ENCODE measurements at places on chromosomes 5 and 9.

DNA sequence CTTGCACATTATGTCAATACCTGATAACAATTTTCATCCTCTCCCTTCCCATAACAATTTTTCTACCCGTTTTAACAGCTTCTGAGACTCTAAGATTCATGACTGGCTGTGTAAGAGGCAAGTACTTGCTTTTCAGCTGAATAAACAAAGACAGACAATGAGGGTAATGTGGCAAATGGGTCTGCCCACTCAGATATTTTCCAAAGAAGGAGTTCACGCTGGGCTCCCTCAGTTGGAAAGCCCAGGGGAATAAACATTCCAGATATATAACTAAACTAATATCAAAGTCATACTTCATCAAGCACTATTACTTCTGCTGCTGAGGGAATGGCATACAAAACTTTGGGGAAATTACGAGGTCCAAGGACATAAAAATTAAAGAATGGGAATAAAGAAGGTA, 24.4 kb downstream of the MEGF9 start:
- DNase-seq = no peak

DNA sequence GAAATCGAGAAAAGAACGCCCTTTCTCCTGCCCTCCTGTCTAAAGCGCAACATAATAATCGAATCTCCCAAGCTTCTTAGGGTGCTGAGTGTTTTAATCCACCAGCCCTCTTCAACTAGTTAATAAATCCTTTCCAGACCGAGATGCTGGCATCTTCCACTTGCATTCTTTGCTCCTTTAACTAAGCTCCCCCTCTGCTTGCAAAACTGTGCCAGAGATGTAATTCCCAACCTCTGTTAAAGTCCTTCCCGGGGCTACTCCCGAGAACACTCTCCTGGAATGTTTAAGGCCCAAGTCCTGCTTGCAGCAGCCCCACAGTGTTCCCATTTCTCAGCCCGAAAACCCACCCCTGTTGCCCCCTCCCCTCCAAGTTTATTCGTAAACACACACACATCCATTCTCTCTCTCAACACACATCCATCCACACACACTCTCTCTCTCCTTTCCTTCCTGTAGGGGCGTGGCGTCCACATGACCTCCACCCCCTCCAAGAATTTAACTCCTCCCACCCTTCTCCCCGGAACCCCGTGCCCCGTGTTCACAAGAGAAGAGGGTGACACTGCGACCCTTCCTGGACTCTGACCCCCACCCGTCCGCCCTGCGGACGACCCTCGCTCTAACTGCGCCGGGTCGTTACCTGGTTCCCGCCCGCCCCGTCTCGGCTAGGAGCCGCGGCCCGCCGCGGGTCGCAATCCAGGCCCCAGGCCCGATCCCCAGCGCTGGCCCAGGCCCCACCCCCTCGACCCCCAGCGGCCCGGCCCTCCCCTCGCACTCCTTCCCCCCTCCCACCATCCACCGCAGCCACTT, 7.0 kb upstream of the MGAT1 start:
- peak; percentile 75 for DNase-seq

GRCh38 chr5:127001621-127002296, 28.6 kb downstream of the MARCHF3 start:
- DNase-seq = no peak

DNA sequence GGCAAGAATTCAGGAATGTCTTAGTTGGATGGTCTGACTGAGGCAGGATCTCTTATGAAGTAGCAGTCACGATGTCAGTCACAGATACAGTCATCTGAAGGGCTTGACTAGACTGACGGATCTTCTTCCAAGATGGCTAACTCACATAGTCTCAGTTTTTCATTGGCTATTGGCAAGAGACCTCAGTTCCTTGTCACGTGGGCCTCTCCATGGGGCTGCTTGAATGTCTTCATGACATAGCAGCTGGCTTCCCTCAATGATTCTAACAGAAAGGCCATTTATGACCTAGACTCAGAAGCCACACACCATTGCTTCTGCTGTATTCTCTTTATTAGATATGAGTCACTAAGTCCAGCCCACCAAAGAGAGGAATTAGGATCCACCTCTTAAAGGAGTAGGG, 4.7 kb downstream of the APC start:
- no peak for DNase-seq

- no peak for DNase-seq
Measured at GRCh38 chr5:180494510-180495181, 467 bp downstream of the CNOT6 start.

GRCh38 chr5:144473650-144474049, 303.0 kb downstream of the KCTD16 start:
- no peak for DNase-seq

DNA sequence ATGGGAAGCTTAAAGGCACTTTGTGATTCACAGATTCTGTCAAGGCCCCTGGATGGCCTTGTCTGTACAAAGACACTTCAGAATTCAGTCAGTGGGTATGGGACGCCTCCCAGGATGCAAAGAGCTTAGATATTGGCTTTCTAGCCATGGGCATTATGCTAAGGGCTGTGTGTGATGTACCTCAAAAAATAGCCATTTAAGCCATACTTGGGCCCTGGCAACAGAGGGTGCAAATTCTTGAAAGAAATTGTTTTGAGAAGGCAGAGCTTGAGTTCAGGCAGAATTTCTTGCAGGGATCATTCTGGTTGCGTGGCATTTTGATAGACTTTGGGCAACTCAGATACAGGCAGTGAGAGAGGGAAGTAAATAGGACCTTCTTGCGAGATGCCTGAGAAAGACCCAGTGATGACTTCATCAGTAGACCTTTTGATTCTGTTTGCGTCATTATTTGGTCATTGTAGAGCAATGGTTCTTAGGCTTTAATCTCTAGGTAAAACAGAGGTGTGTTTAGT, 3.9 kb downstream of the CYFIP2 start:
- no peak for DNase-seq

DNA sequence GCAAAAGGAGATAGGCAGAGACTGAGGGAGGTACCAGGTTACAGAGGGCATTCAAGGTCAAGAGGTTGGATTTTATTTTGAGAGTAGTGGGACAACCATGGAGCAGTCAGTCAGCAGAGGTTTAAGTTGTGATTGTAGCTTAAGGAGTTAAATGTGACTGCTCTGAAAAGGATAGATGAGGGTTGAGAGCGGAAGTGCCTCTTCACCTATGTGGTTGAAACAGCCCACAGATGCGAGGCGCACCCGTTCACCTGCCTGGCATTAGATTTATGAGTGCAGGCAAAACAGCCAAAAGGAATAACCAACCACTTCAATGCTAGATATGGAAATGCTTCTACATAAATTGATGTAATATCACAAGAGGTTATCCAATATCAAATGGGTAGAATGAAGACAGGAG, 8.4 kb downstream of the ZNF474 start:
- no peak for DNase-seq

- peak; percentile 52 for DNase-seq
Measured at GRCh38 chr9:36163786-36164170, 5.4 kb upstream of the CCIN start.

DNA sequence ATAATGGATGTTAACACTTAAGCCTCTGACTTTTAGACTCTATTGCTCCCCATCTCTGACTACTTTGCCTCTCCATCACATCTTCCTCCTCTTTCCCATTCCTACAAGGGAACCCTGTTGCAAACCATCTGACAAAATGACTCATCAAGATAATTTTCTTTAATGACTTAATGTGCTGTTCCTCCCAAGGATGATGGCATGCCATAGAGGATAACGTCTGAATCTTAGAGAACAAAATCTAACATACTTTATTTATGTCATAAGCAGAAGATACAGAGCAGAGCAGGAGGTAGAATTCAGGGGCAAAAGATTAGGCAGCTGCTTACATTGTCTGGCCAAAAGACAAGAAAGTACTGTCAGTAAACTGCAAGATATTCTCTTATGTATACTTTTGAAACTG, 76.8 kb downstream of the FGF10 start:
- DNase-seq = no peak

DNA sequence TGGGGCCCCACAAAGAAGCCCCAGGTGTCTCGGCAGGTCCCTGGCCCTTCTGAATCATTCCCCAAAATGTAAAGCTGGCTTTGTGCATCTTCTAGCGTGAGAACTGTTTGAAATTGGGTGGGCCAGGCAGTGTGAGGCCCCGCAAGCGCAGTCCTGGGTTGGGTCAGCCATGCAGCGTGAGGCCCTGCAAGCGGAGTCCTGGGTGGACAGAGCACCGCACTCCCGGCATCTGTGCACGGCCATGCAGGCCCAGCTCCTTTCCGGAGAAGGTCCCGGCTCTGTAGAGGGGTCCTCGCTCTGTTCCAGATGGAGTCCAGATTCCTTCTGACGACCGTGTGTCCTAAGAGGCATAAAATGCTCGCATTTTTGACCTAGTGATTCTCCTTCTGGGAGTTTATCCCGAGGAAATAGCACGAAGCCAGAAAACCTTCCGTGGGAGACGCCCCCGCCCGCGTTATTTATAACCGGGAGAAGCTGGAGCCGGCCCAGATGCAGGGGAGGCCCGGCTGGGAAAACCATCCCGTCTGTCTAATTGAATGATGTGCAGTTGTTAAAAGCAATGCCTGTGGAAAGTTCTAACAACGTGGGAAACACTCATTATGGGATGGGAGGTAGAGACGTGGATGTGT, 19.4 kb upstream of the NOTCH1 start:
- no peak for DNase-seq

DNA sequence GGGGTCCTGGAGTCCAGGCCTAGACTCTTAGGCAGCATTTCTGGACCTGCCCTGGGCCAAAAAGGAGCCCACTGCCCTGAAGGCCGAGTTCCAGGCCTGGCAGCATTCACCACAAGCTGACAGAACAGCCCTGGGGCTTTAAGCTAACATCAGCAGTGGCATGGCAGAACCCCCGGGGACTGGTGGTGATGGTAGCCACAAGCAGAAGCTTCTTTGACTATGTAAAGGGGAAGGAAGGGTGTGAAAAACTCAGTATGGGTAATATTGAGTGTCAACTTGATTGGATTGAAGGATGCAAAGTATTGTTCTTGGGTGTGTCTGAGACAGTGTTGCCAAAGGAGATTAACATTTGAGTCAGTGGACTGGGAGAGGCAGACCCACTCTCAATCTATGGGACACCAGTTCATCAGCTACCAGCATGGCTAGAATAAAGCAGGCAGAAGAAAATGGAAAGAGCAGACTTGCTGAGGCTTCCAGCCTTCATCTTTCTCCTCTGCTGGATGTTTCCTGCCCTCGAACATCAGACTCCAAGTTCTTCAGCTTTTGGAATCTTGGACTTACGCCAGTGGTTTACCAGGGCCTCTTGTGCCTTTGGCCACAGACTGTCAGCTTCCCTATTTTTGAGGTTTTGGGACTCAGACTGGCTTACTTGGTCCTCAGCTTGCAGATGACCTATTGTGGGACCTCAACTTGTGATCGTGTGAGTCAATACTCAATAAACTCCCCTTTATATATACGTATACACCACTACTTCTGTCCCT, 661.0 kb upstream of the C9orf72 start:
- no peak for DNase-seq

DNA sequence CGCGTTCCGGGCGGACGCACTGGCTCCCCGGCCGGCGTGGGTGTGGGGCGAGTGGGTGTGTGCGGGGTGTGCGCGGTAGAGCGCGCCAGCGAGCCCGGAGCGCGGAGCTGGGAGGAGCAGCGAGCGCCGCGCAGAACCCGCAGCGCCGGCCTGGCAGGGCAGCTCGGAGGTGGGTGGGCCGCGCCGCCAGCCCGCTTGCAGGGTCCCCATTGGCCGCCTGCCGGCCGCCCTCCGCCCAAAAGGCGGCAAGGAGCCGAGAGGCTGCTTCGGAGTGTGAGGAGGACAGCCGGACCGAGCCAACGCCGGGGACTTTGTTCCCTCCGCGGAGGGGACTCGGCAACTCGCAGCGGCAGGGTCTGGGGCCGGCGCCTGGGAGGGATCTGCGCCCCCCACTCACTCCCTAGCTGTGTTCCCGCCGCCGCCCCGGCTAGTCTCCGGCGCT, at the start of gene DAPK1:
DAPK1 (plus strand) TSS at position 264 of the 442 bp plus-strand sequence. CDS start 1,211 bp downstream, outside the sequence.
- peak; percentile 54 for DNase-seq

DNA sequence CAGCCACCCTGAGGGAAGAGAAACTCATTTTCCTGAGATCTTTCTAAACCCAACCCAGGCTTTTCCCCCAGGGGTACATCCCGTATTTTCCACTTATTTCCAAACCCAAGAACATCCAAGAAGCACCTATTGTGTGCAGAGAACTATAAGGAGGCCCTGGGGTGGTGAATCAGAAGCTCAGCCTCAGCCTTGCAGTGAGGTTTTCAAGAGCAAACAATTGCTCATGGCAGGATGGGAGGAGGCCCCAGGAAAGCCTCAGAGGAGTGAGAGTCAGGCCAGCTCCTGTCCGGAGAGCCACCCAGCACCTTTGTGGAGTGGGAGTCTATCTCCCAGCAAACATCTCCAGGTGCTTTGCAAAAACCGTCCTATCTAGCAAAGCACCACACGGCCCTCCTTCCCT, 19.2 kb downstream of the NIPAL4 start:
- DNase-seq = no peak

GRCh38 chr9:37198831-37199230, 78.5 kb downstream of the ZCCHC7 start:
- DNase-seq = no peak

GRCh38 chr9:90659650-90660364, 17.2 kb upstream of the DIRAS2 start:
- no peak for DNase-seq

GRCh38 chr9:90306158-90306557, 336.5 kb downstream of the DIRAS2 start:
- DNase-seq = no peak

DNA sequence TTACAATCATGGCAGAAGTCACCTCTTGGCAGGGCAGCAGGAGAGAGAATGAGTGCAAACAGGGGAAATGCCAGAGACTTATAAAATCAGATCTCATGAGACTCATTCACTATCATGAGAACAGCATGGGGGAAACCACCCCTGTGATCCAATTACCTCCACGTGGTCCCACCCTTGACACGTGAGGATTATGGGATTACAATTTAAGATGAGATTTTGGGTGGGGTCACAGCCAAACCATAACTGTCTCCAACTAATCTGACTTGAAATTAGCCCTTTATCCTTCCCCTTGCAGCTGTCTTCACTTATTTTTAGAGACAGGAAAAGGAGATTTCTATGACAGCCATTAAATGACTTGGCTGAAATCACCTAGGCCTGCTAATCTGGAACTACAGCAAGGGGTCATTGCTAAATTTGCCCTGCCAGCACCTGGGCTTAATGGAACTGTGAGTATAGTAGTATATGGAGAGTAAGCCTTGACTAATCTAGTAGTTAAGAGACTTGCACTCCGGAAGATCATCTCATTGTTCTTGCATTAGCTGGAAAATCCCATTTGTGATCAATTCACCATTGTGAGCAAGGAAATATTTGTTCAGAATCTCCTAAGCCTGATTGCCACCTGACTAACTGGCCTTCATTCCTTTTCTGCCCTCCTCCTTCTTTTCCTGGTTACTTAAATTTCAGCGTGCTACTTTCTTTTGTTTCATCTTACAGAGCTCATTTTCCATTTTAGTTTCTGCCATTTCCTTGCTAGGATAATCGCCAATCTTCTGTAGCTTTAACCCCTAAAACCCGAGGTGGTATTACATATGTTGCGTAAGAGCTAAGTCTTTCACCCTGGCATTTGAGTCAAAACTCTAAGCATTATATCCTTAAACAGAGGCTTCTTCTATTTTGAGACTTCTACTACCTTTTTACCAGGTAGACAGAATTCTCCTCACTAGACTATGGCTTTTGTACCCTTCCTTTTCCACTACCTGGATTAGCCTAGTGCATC, 65.3 kb upstream of the RUSC2 start:
- peak; percentile 76 for DNase-seq

Measured in NCI-H524 (cell line).